ENCODE measurements at places on chromosomes 6 and 20.

DNA sequence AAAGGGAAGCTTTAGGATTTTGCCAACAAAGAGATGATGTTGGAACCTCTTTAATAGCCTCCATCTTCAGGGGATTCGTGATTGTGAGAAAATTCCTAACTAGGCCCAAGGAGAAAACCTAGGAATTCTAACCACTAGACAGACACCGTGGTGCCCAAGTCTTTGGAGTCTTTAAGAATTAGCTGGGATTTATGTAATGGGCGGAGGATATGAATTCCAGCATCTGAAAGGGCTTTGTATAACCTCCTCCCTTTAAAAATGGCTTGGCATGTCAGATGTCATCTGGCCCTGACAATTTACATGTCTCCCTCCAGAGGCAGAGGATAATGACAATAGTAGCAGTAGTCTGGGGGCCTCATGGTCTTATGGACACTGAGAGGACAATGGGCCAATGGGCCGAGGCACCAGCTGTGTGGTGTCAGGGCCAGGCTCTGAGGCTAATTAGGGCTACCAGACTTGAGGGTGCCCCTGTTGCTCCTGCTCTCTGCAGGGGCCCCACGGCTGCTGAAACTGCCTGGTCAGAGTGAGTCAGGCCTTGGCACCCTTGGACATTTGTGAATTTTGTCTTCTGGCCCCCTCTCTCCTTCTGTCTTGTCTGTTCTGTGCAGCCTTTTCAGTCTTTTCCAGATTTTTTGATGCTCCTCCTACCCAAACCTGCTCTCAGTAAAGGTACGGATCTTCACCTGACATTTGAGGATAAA, 113.9 kb downstream of the EDN1 start:
- DNase-seq, result no peak

- no peak for DNase-seq
These were observed 1.1 kb downstream of the SLC22A1 start for GRCh38 chr6:160122744-160123143.

DNA sequence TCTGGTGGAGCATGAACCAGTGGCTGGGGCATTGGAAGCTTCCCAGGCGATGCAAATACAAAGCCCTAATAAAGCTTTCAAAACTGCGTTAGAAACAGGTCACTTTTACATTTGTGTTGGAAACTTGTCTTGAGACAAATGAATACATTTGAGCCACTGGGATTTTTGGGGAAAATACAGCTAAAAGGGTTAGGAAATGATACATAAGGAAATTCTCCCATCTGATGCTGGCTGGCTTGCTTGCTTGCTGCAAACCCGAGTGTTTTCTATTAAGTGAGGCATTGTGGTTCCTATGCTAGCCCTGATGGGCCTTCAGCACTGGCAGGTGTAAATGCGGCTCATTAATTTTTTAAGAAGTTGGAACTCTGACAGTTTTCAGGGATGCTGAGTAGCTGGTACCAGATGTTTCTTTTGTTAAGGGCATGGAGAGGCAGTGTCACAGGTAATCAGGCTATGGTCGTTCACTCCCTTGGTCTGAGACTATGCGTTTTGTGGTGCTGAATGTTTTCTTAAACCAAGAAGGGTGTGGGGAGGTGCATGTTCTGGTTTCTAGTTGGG, 35.2 kb downstream of the RREB1 start:
- no peak for DNase-seq

DNA sequence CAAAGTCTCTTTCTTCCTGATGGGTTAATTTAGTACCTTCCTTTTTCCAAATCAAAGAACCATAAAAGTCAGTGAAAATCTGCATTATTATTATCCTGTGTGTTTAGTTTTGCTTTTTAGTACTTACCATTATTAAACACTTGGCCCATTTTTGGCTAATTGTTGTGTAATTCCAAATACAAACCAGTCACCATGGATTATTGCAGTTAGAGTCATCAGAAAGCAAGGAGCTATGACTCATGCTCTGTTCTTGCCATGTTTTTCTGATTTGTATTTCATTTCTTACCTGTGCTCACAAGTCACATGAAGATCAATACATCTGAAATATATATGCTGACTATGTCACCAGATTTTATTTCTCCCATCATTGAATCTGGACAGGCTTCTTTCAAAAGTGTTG, 31.3 kb downstream of the SLC22A3 start:
- DNase-seq, result no peak

GRCh38 chr6:158767709-158768108, 51.5 kb downstream of the EZR start:
- no peak for DNase-seq

DNA sequence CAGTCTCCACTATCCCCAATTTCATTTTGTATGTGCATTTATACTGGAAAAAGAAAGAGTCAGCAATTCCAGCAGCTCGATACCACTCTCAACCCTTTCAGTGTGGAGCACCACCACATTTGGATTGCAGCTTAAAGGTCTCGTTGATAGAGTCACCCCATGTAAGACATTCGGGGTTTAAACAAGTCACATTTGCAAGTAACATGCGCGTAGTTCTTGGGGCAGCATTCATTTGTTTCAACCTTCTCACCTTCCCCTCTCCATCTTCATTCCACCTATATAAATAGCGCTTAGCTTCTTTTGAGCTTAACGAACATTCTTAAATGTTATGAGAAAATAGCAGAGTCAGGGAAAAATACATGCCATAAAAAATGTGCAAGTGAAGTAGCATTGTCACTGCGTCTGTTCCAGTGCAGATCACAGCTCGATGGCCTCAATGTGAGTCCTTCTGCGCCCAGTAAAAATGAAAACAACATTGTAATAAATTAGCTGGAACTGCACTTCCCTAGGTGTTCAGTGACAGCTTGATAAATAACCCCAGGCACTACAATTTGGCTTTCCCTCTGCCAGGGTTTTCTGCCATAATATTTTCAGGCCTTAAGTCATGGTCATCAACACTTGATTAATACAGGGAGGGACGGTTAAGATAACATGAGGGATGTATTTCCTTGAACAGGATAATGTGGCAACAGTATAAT, 737.8 kb upstream of the NRSN1 start:
- no peak for DNase-seq

DNA sequence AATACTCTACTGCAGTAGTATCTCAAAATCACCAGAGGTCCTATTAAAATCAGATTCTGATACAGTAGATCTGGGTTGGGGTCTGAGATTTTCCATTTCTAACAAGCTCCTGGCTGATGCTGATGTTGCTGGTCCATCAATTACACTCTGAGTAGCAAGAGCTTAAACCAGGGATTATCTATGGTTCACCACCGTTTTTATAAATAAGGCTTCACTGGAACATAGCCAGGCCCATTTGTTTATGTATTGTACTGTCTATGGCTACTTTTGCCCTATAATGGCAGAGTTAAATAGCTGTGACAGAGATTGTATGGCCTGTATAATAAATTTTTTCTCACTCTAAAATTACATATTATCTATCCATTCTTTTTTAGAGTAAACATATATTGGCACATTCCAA, 53.0 kb downstream of the NUDT3 start:
- no peak for DNase-seq

GRCh38 chr20:10927011-10927583, 253.3 kb upstream of the JAG1 start:
- no peak for DNase-seq

DNA sequence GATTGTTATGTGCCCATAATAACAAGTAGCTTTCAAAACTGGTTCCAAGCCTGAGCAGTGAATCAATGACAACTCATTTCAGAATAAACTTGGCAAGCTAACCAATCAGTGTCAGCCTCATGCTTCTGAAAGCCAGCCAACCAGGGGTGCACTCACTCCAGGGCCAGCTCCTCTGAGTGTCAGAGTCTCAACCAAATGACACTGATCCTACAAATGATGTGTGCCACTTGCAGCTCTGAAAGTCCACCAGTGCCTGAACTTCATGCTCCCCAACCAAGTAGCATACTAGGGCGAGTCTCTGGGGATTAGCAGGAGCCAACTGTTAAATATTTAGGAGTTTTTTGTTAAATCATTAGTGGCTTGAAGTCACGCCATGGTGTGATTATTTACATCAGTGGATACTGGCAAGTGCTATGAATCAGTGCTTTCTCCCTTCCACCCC, 4.5 kb downstream of the IYD start:
- no peak for DNase-seq

GRCh38 chr6:14665827-14666724, 548.5 kb downstream of the CD83 start:
- peak; percentile 26 for DNase-seq

DNA sequence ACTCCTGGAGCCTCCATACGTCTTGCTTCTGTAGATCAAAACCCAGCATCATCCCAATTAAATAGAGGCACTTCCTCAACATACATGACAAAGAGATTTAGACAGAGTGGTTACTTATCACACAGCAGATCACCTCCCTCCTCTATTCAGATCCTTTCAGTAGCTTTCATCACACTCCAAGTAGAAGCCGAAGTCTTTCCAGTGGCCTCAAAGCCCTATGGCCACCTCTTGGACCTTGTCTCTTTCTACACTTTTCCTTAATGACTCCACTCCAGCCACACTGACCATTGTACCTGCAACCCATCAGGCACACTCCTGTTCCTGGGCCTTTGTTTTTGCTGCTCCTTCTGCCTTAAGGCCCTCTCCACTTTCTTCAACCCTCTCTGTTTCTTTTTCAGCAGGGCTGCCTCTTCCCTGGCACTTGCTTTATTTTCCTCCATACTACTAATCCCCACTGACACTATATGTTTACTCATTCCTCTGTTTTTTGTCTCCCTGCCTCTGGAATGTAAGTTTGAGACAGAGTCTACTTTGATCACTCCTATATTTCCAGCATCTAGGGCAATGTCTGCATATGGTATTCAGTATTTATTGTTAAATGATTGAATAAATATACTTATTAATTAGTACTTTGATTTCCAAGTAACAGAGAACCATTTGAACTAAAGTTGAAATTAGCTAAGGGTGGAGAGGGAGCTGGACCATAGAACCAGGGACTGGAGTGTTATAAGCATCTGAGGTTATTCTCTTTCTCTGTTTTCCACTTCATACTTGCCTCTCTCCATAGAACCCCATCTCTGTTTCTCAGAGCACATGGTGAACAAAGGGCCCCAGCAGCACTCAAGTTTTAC, 43.4 kb upstream of the TRAM2 start:
- no peak for DNase-seq

- DNase-seq, result no peak
These were observed 254.4 kb upstream of the POU3F2 start for GRCh38 chr6:98579941-98580340.

GRCh38 chr6:50889935-50890334, 71.3 kb downstream of the TFAP2B start:
- DNase-seq, result no peak

DNA sequence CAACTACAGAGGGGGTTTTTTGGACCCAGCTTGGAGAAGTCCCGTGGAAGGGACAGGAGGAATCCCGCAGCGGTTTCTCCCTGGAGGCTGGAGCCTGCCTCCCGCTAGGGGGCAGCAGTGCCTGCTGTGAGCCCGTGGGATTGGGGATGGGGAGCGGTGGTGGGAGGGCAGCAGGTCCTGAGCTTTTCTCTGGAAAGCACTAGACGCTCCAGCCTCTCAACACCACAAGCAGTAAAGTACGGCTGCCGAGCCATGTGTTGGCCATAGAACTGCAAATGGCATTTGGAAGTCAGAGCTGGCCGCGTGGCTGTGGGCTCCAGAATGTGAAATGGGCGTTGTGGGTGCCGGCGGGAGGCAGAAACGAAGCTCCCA, 47.8 kb downstream of the GMPR start:
- DNase-seq, result no peak

GRCh38 chr6:148934539-148934938, 187.7 kb downstream of the UST start:
- no peak for DNase-seq

GRCh38 chr6:158868890-158869825, 50.0 kb upstream of the EZR start:
- no peak for DNase-seq

- DNase-seq, result no peak
These were observed 146.6 kb upstream of the SLC22A16 start for GRCh38 chr6:110622912-110623578.

GRCh38 chr6:98824162-98824901, 10.0 kb upstream of the POU3F2 start:
- no peak for DNase-seq

DNA sequence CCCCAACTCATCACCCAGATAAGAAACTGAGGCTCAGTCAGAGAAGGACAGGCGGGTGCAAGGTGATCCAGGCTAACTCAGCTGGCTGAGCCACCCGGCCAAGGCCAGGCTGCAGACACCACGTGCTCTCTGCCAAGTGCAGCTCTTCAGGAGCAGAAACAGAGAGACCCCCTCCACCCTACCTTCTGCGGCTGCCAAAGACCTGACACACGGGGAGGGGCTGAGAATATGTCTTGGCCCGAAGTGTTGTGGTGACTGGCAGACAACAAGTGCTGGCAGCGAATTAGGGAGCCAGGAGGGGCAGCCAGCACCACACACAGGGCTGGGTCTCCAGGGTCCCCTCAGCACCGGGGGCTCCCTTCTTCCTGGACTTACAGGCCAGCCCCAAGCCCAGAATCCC, 22.5 kb downstream of the PREX1 start:
- no peak for DNase-seq

- DNase-seq, result no peak
These were observed 232.5 kb downstream of the SOX4 start for GRCh38 chr6:21826023-21826422.

GRCh38 chr6:155404937-155405336, 50.7 kb downstream of the NOX3 start:
- DNase-seq, result no peak

DNA sequence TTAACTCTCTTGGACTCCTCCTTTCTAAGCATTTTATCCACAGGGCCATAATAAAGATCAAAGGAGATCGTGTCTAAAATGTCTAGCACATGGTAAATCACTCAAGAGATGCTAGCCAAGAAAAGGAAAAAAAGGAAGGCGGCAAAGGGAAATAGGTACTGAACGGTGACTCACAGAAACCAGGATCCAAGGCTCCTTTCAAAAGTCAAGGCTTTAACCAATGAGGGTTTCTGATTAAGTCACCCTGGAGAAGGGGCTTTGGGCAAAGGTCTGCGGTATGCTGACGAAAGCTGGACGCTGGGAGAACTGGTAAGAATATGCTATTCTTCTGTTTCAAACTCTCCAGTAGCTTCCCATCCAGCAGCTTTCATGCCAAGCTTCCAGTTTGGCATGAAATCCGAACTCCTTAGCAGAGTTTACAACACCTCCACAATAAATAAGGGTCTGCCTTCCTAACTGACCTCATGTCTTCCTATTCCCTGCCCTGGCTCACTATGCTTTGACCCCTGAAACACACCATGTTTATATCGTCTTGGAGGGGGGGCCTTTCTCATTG, 1.0 kb downstream of the TOMM34 start:
- peak; percentile 29 for DNase-seq

DNA sequence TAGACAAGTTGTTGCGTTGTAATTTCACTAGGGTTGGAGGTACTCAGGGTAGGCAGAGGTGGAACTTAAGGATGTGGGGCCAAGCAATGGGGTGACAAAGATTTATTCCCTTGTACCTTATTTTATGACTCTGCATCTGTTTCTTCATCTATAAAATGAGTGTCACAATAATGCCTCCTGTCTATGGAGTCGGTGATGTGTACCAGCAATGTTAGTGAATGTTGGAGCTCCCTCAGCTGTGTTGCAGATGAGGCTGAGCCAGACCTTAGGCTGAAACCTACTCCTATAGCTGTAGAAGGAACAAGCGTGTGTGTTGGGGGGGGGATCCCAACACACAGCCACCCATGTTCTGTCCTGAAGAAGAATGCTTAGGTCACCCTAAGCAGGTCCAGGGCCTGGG, 4.5 kb downstream of the UBE2C start:
- no peak for DNase-seq

GRCh38 chr20:2796011-2796660, 4.3 kb downstream of the CPXM1 start:
- DNase-seq, result no peak
